ENCODE measurements at places on chromosomes 7 and 10.

- no peak for DNase-seq
Observed at GRCh38 chr7:128167042-128167701, 73.9 kb upstream of the LEP start.

GRCh38 chr10:12448729-12449391 is 99.5 kb downstream of the CAMK1D start:
- DNase-seq = peak; percentile 3

DNA sequence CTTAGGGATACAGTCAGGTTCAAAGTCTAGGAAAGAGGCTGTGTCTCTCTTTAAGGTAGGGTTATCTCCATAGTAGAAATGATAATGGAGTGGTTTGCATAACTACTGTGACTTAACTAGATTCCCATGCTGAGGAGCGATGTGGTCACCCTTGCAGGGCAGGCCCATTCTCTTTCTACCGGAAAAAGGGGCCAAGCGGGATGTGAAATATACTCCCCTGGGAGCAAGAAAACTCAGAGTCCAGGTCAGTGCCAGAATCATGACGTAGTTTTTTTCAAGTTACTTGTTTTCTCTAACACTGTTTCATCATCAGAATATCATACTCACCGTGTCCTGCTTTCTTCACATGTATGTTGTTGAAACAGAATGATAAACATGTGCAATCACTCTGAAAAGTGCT is 649.0 kb upstream of the ANKRD30A start:
- DNase-seq = no peak

- DNase-seq = no peak
Observed at GRCh38 chr10:33801705-33802104, 467.2 kb upstream of the NRP1 start.

GRCh38 chr10:22631646-22632278 is 82.6 kb downstream of the PIP4K2A start:
- no peak for DNase-seq

DNA sequence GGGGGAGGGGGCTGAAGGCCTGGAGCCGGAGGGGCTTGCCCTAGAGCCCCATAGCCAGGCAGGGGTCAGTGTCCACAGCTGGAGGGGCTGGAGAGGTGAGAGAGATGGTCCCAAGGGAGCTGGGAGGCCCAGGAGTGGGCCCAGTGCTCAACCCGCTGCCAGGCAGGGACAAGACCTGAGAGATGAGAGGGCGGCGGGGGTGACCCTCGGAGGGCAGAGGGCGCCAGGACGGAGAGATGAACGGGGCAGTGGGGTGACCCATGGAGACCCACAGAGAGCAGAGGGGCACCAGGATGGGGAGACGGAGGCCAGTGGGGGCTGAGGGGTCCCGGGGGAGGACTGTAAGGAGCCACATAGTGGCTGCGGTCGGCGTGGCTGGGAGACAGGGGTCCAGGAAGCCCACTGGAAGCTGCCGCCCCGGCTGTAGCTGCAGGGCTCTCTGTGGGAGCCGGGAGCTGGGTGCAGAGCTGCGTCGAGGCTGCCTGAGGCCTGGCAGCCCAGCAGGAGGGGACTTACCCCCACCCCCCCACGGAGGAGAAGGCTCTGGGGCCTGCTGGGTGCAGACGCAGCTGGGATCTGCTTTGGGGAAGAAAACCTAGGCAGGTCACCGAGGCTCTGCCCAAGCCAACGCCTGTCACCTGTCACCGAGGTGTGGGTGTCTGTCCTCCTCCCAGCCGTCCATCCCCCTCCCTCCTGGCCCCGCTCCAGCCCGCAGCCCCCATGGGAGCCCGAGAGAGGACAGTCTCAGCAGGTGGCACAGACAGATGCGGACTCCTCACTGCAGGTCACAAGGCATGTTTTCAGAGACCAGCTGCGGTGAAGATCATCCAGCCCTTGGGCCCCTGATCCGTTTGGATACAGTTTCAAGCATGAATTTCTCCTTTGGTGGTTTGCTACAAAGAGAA is 25.1 kb downstream of the PWWP2B start:
- DNase-seq = no peak

GRCh38 chr10:123306290-123306689 is 152.1 kb downstream of the BUB3 start:
- no peak for DNase-seq

- DNase-seq = no peak
Observed at GRCh38 chr7:39493934-39494333, 72.3 kb upstream of the YAE1 start.

DNA sequence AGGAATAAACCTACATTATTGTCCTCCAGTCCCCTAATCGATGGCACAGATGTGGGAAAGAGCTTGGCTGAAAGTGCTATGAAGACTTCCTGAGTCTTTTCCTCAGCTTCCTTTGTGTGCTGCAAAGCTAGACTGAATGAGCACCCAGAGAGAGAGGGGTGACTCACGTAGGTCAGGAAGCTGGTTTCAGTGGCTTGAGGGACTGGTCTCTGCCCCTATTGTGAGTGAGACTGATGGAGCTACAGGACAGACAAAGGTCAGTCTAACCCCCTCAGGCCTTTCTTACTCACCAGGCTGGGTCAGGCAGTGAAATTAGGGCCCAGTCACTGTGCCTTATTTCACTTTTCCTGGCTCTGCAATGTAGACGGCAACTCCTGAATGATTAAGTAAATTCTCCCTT is 171.1 kb upstream of the GRB10 start:
- DNase-seq = no peak

- no peak for DNase-seq
Observed at GRCh38 chr7:81002421-81002820, 83.6 kb upstream of the SEMA3C start.

DNA sequence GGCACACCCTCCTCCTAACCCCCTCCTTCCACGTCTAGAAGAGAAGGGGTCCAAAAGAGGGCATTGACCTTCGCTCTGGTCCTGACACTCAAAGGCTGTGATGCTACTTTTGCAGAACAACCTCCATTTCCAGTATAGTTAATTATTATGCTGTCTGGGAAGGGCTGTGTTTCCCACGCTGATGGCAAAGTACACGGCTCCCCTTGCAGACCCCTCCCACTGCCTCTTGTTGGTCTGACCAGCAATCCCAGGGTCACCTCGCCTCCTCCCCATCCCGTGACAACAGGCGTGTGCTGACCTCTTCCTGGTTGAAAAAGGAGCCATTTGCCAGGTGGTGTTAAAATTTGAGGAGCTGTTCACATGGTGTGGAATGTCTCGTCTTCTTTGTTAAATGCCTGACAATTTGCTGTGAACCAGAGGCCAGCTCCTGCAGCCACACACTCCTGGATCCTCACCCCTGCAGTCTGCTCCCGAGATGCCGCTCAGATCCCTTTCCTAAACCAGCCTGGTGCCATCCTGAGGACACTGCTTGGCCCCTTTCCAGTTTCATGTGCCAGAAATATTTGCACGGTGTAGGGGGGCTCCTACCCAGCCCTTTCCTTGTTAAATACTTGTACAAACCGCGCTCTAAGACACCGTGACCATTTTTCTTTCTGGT is 321.7 kb downstream of the WDR37 start:
- no peak for DNase-seq

Data from stimulated activated CD8-positive, alpha-beta memory T cell treated with anti-CD3 and anti-CD28 coated beads, Interleukin-15, amount 100 ng/mL, for 24 hours (primary cell).